ENCODE measurements at places on chromosomes 12 and 14. TPM values are rescaled to one million over a fixed set of nuclear protein-coding genes. Genes with fewer than 3 reads are reported as not detected.
A peak's percentile ranks its signal among the peaks of the same experiment; 100 is the strongest.

Gene ABCC9
- total RNA-seq = 22.6 TPM

- H3K4me3 ChIP-seq = peak overlapping the region; percentile 90
- H3K27me3 ChIP-seq = no peaks in the 10 kb centered on the region
- peaks cover 29% of the 10 kb centered on the region for H3K4me1 ChIP-seq
- no peaks in the 10 kb centered on the region for H3K36me3 ChIP-seq
- peak overlapping the region; percentile 90 for H3K27ac ChIP-seq
Measured at GRCh38 chr12:1591543-1591942, 2.8 kb downstream of the FBXL14 start.

DNA sequence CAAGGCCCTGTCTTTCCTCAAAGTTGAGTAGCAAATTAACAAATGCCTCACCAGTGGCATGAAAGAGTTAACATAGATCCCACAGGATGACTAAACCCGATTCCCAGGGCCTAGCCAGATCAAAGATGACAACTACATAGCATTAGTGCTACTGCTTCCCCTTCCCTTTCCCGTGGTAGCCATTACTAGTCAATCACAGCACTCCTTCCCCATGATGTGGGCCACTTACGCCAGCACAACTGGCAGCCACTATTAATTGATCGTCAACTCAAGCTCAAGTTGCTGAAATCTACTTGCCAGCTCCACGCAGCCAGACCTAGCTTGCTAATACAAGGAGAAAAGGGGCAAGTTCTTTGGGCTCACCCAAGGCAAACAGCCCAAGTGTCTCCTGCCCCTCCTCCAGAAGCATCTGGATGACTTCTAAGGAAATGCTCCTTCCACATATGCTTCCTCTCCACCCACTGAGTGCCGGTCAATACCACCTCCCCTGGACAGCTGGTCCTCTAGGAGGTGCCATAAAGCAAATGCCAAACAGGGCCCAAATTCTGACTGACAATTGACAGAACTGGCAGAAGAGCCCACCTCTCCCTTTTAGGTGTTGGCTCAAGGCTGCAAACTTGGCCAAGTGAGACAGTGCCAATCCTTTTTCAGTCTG lies 72.6 kb downstream of the NUAK1 start:
- no peak for DNase-seq
- H3K4me1 ChIP-seq = no peaks in the 10 kb centered on the region
- no peak overlapping the region for H3K4me3 ChIP-seq
- no peak overlapping the region for H3K27ac ChIP-seq
- H3K27me3 ChIP-seq = no peaks in the 10 kb centered on the region

GRCh38 chr12:89949457-89950195 lies 241.0 kb upstream of the ATP2B1 start:
- peak; percentile 30 for DNase-seq
- no peaks in the 10 kb centered on the region for H3K36me3 ChIP-seq
- H3K4me1 ChIP-seq = peaks cover 13% of the 10 kb centered on the region
- H3K27ac ChIP-seq = no peak overlapping the region
- no peak overlapping the region for H3K4me3 ChIP-seq
- H3K27me3 ChIP-seq = no peaks in the 10 kb centered on the region

GRCh38 chr12:1655225-1655788 lies 26.3 kb downstream of the WNT5B start:
- H3K27ac ChIP-seq = peak overlapping the region; percentile 94
- H3K36me3 ChIP-seq = no peaks in the 10 kb centered on the region
- DNase-seq = no peak
- H3K4me3 ChIP-seq = no peak overlapping the region

- H3K36me3 ChIP-seq = no peaks in the 10 kb centered on the region
- H3K4me1 ChIP-seq = no peaks in the 10 kb centered on the region
- no peaks in the 10 kb centered on the region for H3K27me3 ChIP-seq
- H3K27ac ChIP-seq = no peak overlapping the region
- no peak overlapping the region for H3K4me3 ChIP-seq
Measured at GRCh38 chr12:38427442-38427841, 110.9 kb downstream of the ALG10B start.

Gene CACNA1C
- total RNA-seq = 12.9 TPM

Gene STON2
- 33.5 TPM for total RNA-seq

GRCh38 chr14:103398427-103399195 lies 13.4 kb downstream of the MARK3 start:
- no peaks in the 10 kb centered on the region for H3K36me3 ChIP-seq
- H3K4me1 ChIP-seq = peaks cover 94% of the 10 kb centered on the region
- H3K4me3 ChIP-seq = no peak overlapping the region
- no peak for DNase-seq
- peak overlapping the region; percentile 47 for H3K27ac ChIP-seq

GRCh38 chr12:40947797-40948196 lies 240.3 kb upstream of the PDZRN4 start:
- no peaks in the 10 kb centered on the region for H3K4me1 ChIP-seq
- no peak for DNase-seq
- H3K27me3 ChIP-seq = no peaks in the 10 kb centered on the region
- H3K36me3 ChIP-seq = no peaks in the 10 kb centered on the region
- H3K4me3 ChIP-seq = no peak overlapping the region
- no peak overlapping the region for H3K27ac ChIP-seq

GRCh38 chr12:51751661-51752060 lies 96.9 kb downstream of the FIGNL2 start:
- H3K4me1 ChIP-seq = no peaks in the 10 kb centered on the region
- no peak overlapping the region for H3K4me3 ChIP-seq
- peak overlapping the region; percentile 84 for H3K27ac ChIP-seq
- no peaks in the 10 kb centered on the region for H3K36me3 ChIP-seq
- no peaks in the 10 kb centered on the region for H3K27me3 ChIP-seq

Gene TAPBPL
- 21.9 TPM for total RNA-seq

DNA sequence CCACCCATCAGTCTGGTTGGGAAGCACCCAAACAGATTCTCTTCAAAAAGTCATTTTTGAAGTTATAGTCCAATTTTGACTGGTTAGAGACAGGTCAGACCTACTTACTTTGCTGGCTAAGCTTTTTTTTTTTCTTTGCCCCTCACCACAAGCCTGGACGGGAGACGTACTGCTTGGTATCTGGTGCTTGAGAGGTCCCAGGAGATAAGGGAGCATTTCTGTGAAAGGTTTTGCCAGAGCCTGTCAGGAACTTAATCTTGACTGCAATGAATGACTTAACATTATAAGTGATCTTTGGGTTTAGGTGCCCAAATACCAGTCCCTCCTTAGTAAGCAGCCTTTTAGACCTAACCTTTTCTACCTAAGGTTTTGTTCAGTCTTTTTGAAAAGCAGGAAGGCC lies 6.3 kb downstream of the MTHFD1 start:
- H3K27ac ChIP-seq = no peak overlapping the region
- H3K4me3 ChIP-seq = no peak overlapping the region
- no peaks in the 10 kb centered on the region for H3K4me1 ChIP-seq
- H3K27me3 ChIP-seq = no peaks in the 10 kb centered on the region
- no peak for DNase-seq
- H3K36me3 ChIP-seq = no peaks in the 10 kb centered on the region

DNA sequence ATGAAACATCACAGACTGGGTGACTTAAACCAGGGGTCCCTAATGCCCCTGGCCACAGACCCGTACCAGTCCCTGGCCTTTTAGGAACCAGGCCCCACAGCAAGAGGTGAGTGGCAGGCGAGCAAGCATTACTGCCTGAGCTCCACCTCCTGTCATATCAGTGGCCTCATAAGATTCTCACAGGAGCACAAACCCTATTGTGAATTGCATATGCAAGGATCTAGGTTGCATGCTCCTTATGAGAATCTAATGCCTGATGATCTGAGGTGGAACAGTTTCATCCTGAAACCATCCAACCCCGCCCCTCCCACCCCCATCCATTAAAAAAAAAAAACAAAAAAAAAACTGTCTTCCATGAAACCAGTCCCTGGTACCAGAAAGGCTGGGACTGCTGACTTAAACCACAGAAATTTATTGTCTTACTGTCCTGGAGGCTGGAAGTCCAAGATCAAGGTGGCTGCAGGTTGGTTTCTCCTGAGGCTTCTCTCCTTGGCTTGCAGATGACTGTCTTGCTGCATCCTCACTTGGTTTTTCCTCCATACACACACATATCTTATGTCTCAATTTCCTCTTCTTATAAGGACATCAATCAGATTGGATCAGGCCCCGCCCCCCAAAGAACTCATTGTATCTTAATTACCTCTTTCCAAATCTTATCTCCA lies 235.9 kb downstream of the CHST11 start:
- H3K4me3 ChIP-seq = no peak overlapping the region
- H3K4me1 ChIP-seq = no peaks in the 10 kb centered on the region
- no peak overlapping the region for H3K27ac ChIP-seq

- no peaks in the 10 kb centered on the region for H3K4me1 ChIP-seq
- H3K27ac ChIP-seq = no peak overlapping the region
- no peak for DNase-seq
- H3K4me3 ChIP-seq = no peak overlapping the region
Measured at GRCh38 chr12:76866151-76866567, 12.7 kb downstream of the CSRP2 start.

Gene LRFN5
- 10.3 TPM for total RNA-seq

Gene ATP5F1B
- total RNA-seq = 296 TPM

Gene TAS2R50
- 2.2 TPM for total RNA-seq

GRCh38 chr12:109464642-109465351 lies 12.3 kb downstream of the KCTD10 start:
- H3K4me1 ChIP-seq = no peaks in the 10 kb centered on the region
- no peak for DNase-seq
- H3K36me3 ChIP-seq = peaks cover 12% of the 10 kb centered on the region
- peak overlapping the region; percentile 92 for H3K27ac ChIP-seq
- no peak overlapping the region for H3K4me3 ChIP-seq
- H3K27me3 ChIP-seq = no peaks in the 10 kb centered on the region

- DNase-seq = no peak
- no peaks in the 10 kb centered on the region for H3K4me1 ChIP-seq
- H3K27ac ChIP-seq = no peak overlapping the region
- H3K36me3 ChIP-seq = no peaks in the 10 kb centered on the region
Measured at GRCh38 chr12:44428825-44429224, 447.3 kb downstream of the NELL2 start.

GRCh38 chr12:90991952-90992465 lies 12.8 kb downstream of the EPYC start:
- no peaks in the 10 kb centered on the region for H3K27me3 ChIP-seq
- no peaks in the 10 kb centered on the region for H3K36me3 ChIP-seq
- H3K27ac ChIP-seq = no peak overlapping the region
- H3K4me1 ChIP-seq = no peaks in the 10 kb centered on the region

Gene GARIN6
- total RNA-seq = not detected

DNA sequence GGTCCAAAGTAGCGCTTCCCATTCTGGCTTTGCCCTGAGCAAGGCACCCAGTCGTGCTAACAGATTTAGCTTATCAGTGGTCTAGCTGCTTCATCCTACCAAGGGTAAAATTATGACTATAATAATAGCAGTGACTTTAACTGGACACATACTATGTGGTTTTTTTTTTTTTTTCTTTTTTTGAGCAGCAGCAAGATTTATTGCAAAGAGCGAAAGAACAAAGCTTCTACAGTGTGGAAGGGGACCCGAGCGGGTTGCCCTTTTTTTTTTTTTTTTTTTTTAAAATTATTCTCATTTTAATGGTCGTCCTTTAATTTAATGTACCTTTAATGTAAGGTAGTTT lies 505 bp downstream of the HELB start:
- H3K4me1 ChIP-seq = no peaks in the 10 kb centered on the region
- H3K4me3 ChIP-seq = peak overlapping the region; percentile 76
- H3K36me3 ChIP-seq = no peaks in the 10 kb centered on the region
- DNase-seq = no peak
- H3K27me3 ChIP-seq = no peaks in the 10 kb centered on the region

Gene CMKLR1
- 15.3 TPM for total RNA-seq

Gene ANG
- total RNA-seq = 41.9 TPM

GRCh38 chr12:51371295-51371953 lies 19.8 kb downstream of the GALNT6 start:
- H3K27me3 ChIP-seq = no peaks in the 10 kb centered on the region
- DNase-seq = no peak
- peak overlapping the region; percentile 88 for H3K27ac ChIP-seq
- H3K4me3 ChIP-seq = no peak overlapping the region
- no peaks in the 10 kb centered on the region for H3K36me3 ChIP-seq

DNA sequence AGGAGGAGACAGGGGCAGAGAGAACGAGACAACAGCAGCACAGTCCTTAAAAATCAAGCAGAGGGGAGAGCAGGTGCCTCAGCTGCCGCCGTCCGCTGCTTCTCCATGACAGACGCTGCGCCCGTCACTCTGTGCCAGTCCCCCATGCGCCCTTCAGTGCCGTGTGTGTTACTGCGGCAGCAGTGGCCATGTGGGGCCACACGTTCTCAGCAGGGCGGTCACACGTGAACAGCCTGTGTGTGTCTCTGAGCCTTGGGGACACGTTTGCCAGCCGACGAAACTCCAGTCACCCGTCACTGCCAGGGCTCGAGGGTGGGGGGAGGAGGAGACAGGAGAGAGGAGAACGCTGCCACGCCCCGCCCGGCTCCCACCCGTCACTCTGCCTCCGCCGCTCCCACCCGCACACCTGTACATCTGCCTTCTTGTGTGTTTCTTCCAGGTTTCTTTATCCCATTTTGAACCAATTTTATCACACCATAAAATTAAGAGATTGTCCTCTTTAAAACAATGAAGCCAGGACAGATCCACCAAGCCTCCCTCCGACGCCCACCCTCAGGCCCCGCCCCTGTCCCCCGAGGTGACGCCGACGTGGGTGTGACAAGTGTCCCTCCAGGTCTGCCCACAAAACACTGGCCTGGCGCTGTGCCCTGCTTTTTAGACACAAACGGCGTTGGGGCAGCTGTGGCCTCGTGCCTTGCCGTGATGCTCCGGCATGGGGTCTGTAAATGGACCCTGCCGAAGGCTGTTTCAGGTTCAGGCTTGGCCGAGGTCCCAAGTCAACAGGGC lies 58.2 kb downstream of the GALNT9 start:
- no peaks in the 10 kb centered on the region for H3K4me1 ChIP-seq
- H3K27me3 ChIP-seq = no peaks in the 10 kb centered on the region
- no peak overlapping the region for H3K4me3 ChIP-seq
- H3K36me3 ChIP-seq = no peaks in the 10 kb centered on the region
- no peak overlapping the region for H3K27ac ChIP-seq

DNA sequence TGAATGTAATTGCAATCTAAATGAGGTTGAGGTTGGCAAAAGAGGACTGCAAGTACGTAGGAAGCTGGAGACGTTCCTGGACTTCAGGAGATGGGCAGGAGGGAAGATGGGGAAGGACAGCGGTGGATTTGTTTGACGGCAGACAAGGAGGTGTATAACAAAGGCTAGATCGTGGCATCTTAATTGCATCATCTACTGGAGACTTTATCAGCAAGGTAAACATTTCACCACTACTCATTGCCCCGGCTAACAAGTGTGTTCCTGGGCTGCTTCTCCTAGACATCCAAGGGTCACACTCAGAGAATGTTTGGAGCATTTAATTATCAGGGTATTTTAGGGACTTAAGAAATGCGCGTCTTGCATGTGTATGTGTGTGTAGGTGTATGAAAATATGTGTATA lies 128.5 kb downstream of the KCNK10 start:
- H3K36me3 ChIP-seq = no peaks in the 10 kb centered on the region
- H3K27ac ChIP-seq = no peak overlapping the region
- no peak overlapping the region for H3K4me3 ChIP-seq
- no peaks in the 10 kb centered on the region for H3K4me1 ChIP-seq
- no peak for DNase-seq

Gene LYZ
- total RNA-seq = 53.7 TPM

GRCh38 chr12:52788192-52788875 lies 7.6 kb downstream of the KRT3 start:
- no peaks in the 10 kb centered on the region for H3K36me3 ChIP-seq
- no peaks in the 10 kb centered on the region for H3K4me1 ChIP-seq
- no peaks in the 10 kb centered on the region for H3K27me3 ChIP-seq
- DNase-seq = no peak
- H3K4me3 ChIP-seq = no peak overlapping the region

Gene CLEC1B
- total RNA-seq = not detected

Gene LGR5
- 11.1 TPM for total RNA-seq

GRCh38 chr12:79782172-79782900 lies 91.6 kb upstream of the PAWR start:
- H3K27me3 ChIP-seq = no peaks in the 10 kb centered on the region
- H3K4me1 ChIP-seq = no peaks in the 10 kb centered on the region
- no peak overlapping the region for H3K4me3 ChIP-seq
- DNase-seq = no peak
- peak overlapping the region; percentile 11 for H3K27ac ChIP-seq
- no peaks in the 10 kb centered on the region for H3K36me3 ChIP-seq

Data from tibial nerve (tissue), 4 donors.